ENCODE measurements at places on chromosomes 16 and 17.

DNA sequence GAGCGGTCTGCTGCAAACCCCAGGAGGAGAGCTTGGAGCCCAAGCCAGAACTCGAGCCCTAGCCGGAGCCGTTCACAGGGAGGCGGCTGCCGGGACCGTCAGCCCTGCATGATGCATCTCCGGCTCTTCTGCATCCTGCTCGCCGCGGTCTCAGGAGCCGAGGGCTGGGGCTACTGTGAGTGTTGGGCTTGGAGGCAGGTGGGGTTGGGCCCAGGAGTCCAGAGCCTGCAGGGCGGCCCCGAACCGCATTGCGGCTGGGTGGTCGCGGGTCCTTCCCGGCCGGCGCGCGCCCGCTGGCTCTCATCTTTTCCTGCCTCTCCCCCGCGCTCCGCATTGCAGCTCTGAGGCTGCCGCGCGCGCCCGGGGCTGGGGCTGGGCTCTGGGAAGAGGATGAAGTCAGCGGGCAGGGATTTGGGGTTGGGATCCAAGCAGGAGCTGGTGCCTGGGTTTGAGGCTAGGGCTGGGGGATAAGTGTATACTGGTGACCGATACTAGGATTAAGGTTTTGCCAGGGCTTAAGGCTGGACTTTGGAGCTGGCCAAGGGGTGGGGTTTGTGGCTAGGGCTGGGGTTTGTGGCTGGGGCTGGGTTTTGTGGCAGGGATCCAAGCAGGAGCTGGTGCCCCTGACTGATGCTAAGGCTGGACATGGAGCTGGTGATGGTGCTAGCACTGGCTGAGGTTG lies 532 bp downstream of the CNTNAP1 start:
- DNase-seq = no peak

- peak; percentile 39 for DNase-seq
Measured at GRCh38 chr17:76234354-76234679, 6.0 kb downstream of the RNF157 start.

DNA sequence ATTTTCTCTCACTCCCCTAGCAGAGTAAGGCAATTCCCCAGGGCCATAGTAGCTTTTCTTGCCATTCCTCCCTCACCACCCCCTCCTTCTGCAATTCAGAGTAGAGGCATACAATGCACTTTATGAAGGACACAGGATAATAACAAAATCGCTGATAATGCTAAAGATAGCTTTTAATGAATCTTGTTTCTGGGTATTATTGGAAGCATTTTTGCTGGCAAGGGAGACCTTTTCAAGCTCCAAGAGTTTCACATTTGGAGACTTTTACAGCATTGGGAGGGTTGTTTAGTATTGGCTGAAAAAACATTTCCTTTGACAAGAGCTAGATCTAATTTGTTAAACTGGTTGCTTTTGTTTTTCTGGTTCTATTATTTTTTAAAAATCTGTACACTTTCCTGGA lies 573.0 kb upstream of the C16orf82 start:
- no peak for DNase-seq

DNA sequence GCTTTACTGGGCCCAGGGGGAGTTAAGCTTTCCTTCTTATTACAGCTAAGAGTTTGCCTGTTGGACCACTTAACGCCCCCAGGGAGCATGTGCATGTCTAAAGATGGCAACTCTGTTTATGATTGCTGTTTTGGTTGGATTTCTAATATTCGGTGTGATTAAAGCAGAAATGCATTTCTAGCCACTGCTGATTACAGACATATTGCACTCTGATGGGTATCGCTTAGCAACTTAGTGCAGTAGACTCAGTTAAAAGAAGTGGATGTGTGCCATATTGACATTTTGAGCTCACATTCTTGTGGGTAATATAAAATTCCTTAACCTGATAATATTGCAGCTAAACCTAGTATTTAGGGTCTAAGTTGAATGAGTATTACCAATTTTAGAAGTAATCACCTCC lies 4.2 kb downstream of the NF1 start:
- DNase-seq = no peak

DNA sequence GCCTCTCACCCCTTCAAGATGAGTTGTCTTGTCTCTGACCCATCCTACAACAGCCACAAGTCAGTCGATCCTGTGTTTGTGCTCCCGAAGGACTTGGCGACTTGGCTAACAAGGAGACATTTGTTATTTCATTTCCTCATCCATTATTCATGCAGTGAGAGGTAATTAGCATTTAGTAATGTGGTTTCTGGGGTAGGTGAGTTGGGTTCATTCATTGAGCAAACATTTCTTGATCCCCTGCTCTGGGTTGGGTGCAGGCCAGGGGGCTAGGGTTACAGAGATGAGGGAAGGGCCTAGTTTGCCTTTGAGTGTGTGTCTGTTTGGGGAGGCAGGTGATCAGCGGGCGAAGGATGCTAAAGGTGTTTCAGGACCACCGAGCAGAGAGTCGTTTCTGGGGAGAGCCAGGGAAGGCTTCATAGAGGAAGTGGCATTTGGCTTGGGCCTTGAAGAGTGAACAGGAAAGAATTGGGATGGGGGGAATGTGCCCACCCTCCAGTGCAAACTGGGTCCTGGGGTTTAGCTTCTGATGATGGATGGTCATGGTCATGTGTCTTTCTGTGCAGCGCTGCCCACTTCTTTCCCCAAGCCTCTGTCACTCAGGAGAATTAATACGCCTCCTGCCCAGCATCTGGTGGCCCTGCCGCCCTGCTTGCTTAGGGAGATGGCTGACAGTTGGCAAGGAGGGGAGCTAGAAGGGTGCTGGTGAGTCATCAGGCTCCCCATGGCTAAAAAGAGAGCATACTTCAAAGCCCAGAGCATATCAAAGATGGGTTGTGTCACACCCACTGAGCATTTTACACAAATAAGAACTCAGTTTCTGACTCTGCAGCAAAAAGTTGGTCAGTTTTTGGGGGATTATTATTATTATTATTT lies 38.5 kb downstream of the MSI2 start:
- no peak for DNase-seq

DNA sequence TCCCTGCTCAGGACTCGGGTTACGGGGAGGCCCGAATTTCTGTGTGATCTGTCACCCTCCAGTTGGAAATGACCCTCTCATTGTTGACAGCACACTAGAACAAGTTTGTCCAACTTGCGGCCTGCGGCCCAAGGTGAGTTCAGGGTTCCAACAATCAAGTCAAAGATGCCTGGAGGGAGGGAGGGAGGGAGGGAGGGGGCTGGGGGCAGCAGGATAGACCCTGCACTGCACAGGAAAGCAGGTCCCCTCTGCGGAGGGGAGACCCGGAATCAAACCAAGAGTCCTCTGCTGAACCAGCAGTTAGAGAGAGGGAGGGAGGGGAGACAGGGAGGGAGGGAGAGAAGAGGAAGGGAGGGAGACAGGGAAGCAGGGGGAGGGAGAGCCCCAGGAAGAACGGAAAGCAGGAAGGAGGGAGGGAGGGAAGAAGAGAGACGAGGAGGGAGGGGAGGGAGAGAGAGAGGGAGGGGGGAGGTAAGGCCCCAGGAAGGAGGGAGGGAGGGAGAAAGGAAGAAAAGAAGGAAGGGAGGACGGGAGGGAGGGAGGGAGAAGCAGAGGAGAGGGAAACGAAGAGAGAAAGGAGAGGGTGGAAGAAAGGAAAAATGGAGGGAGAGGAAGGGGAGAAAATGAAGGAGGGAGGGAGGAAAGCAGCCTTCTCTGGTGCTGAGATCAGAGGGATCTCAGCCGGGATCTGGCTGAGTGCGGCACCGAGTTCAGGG lies 96.7 kb upstream of the CDH5 start:
- no peak for DNase-seq

DNA sequence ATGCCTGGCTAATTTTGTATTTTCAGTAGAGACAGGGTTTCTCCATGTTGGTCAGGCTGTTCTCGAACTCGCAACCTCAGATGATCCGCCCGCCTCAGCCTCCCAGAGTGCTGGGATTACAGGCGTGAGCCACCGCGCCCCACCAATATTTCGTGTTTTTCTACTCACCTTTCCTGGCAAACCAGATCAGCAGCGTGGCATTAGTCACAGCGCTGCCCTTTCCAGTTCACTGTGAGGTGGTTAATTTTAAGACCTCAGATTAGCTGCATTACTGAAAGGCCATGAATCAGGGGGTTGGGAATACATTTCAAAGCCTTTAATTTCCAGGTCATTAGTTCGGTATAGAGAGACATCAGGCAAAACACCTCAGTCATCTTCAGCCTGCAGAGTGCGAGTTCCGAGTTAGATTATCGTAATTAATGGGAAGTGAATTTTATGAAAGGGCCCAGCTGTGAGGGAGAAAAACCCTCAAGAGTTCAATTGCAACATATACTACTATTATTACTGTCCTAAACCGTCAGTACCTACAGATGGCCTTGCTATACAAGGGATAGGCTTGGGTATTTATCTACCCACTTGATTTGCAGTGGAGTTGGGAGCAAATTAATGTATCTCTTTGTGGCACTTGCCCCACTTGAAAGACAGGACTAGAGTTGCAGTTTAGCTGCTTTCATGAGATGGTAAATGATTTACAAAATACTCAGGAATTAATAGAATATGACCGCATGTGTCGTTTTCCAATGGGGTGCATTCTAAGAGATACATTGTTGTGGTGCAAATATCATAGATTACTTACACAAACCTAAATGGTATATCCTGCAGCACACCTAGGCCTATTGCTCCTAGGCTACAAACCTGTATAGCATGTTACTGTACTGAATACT lies 2.1 kb upstream of the USP32 start:
- DNase-seq = no peak

GRCh38 chr16:30660424-30661261 lies 2.4 kb downstream of the FBRS start:
- peak; percentile 61 for DNase-seq

DNA sequence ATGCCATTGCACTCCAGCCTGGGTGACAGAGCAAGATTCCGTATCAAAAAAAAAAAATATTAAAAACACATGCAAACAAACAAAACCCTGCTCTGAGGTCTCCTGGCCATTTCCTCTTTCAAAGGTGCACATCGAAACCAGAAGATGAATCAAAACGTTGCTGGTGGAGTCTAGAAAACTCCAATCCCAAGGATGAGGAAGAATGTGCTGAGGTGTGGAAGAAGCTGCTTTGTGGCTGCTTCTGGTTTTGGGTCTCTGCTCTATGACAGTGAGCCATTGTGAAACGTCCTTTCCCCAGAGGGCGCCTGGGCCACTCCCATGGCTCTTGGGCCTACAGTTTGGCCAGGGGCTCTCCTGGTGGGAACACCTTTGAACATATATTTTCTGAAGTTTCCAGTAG lies 112.6 kb downstream of the IRF8 start:
- no peak for DNase-seq

DNA sequence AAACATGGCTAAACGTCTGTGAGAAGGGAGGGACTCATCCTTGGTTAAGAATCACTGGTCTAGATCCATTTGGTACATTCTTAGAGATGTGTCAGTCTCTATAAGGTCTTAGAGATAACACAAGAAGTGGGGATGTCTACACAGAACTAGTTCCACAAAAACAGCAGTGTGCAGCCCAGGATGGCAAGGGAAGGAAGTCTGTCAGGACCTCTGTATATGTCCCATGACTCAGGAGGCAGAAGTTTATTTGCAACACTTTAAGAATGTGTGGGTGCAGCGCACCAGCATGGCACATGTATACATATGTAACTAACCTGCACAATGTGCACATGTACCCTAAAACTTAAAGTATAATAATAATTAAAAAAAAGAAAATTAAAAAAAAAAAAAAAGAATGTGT lies 548.5 kb upstream of the SOX9 start:
- DNase-seq = no peak

- DNase-seq = no peak
Measured at GRCh38 chr16:82567175-82567574, 59.6 kb upstream of the CDH13 start.

- DNase-seq = no peak
Measured at GRCh38 chr16:71712501-71712900, 12.0 kb downstream of the PHLPP2 start.

DNA sequence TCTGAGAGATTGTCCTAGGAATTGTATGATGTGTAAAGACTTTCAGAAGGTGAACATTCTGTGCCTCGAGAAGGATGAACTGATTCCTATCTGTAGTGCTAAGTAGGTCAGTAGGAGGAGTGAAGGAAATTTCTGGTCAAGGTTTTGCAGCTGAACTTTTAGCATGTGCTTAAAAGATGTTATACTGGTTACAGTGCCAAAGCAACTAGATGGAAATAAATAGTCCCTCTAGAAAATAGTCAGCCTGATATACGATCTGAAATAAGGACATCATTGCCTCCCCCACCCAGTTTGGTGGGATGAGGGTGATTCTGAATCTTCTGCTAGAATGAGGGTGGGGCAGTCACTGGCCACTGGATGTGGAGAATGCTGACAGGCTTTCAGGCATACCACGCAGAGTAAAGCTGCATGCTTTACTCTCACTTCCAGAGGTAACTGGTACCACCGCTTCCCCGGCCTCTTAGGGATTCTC lies 57.2 kb upstream of the VPS4A start:
- no peak for DNase-seq

GRCh38 chr17:39084558-39084957 lies 66.9 kb downstream of the PLXDC1 start:
- DNase-seq = no peak

- DNase-seq = no peak
Measured at GRCh38 chr17:49574945-49575678, 559 bp upstream of the NXPH3 start.
